Anterior cingulate cortex (tissue), 58 donors: ENCODE measurements at places on chromosomes 1 and 21.

DNA sequence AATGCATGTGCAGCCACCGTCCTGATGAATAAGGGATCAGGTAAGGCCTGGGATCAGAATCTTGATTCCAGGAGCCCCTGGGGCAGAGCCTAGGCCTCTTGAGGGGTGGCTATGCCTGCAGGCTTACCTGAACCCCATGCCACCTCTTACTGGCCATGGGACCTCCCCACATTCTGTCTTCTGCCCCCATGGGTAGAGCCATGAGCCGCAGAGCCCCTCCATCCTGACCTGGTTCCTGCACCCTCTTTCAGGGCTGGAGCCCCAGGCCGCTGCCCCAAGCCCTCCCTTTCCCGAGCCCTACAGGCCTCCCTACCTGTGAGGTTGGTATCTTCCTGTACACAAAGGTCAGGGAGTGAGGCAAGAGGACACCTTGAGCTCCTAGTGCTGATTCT is 120.8 kb downstream of the DMRTB1 start:
- DNase-seq: no peak

GRCh38 chr1:9371391-9371935 is 78.8 kb downstream of the SPSB1 start:
- no peak for DNase-seq

GRCh38 chr1:26907071-26907917 is 6.5 kb downstream of the NR0B2 start:
- DNase-seq: no peak

DNA sequence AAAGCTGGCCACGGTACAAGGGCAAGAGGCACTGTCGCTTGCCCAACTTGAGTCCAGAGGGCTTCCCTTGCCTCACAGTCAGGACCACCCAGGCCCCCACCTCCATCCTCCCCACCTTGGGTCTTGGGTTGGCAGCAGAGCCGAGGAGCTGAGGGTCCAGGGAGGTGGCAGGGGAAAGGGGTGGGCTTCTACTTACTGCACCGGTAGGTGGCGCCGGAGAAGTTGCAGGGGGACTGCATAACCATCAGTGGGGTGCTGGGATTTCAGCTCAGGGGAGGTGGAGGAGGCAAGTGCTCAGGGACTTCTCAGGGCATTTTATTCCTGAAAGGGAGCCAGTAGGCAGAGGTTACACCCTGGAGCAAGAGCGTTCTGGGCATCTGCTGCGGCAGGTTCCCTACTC is 44.0 kb downstream of the TRIM62 start:
- no peak for DNase-seq

DNA sequence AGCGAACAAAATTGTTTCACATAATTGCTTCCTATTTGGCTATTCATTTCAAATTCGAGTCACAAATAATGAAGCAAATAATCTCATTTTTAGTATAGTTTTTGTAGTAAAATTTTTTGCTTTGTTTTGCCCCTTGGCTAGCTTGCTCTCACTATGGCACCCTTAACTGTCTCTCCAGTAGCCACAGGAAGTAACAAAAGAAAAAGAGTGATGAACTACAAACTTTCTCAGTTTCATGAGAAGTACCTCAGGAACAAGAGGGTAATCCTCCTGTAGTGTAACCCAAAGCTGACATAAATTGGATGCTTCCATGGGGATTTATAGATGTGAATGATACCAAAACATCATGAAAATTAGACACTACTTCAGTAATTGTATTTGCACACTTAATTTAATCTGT is 242.9 kb downstream of the BARHL2 start:
- no peak for DNase-seq

DNA sequence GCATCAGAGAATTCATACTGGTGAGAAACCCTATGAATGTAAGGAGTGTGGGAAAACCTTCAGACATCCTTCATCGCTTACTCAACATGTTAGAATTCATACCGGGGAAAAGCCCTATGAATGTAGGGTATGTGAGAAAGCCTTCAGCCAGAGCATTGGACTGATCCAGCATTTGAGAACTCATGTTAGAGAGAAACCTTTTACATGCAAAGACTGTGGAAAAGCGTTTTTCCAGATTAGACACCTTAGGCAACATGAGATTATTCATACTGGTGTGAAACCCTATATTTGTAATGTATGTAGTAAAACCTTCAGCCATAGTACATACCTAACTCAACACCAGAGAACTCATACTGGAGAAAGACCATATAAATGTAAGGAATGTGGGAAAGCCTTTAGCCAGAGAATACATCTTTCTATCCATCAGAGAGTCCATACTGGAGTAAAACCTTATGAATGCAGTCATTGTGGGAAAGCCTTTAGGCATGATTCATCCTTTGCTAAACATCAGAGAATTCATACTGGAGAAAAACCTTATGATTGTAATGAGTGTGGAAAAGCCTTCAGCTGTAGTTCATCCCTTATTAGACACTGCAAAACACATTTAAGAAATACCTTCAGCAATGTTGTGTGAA is 12.8 kb downstream of the ZFP69B start:
- no peak for DNase-seq

- DNase-seq: no peak
Observed at GRCh38 chr1:165857046-165857801, 29.8 kb downstream of the UCK2 start.

- DNase-seq: no peak
Observed at GRCh38 chr1:54014009-54014629, 3.9 kb downstream of the LDLRAD1 start.
